ENCODE measurements at places on chromosomes 1 and 21.

- no peak for DNase-seq
Observed at GRCh38 chr1:206510371-206510770, 3.0 kb downstream of the RASSF5 start.

DNA sequence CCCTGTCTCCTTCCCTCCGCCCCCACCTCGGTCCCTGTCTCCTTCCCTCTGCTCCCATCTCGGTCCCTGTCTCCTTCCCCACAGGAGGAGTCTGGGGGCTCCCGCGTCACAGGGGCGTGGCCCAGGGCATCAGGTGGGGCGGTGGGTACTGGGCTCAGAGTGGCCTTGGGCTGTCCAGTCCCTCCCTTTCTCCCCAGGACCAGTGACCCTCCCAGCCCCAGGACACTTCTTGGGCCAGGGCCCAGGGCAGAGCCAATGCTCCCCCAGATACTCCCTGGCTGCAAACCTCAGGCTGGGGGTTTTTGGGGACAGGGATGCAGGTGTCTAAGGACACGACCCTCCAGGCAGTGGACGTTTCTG is 6.8 kb upstream of the RNF223 start:
- no peak for DNase-seq

GRCh38 chr1:23817633-23818032 is 7.6 kb downstream of the HMGCL start:
- no peak for DNase-seq

- no peak for DNase-seq
Observed at GRCh38 chr1:230517786-230518185, 91.7 kb upstream of the PGBD5 start.

- DNase-seq: no peak
Observed at GRCh38 chr21:39812983-39813382, 54.3 kb upstream of the PCP4 start.

GRCh38 chr1:145782272-145783099 is 41.4 kb downstream of the RNF115 start:
- no peak for DNase-seq

DNA sequence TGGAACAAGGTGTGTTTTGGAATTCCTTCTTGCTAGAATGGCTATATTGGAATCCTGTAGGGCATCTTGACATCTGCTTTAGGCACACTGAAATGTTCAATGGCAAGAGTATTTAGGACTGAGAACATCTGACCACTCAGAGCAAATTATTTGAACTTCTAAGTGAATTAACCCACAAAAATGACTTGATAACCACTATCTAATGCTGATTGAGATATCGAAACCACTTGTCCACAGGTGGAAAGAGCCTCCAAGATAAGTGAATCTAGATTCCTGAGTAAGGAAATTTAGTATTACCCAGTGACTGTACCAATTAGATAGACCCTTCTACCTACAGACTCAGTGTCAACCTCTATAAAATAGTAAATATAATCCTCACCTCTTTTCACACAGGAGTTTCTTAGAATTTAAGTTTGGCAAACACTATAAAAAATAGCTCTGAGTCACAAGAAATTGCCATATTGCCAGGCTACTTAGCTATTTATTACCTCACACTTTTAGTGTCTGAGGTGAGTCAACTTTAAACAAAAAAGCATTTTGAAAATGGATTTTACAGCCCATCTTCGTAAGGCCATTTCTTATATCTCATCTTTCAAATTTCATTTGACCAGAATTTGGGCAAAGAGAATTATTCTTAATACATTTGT is 421.8 kb downstream of the PTBP2 start:
- DNase-seq: no peak

DNA sequence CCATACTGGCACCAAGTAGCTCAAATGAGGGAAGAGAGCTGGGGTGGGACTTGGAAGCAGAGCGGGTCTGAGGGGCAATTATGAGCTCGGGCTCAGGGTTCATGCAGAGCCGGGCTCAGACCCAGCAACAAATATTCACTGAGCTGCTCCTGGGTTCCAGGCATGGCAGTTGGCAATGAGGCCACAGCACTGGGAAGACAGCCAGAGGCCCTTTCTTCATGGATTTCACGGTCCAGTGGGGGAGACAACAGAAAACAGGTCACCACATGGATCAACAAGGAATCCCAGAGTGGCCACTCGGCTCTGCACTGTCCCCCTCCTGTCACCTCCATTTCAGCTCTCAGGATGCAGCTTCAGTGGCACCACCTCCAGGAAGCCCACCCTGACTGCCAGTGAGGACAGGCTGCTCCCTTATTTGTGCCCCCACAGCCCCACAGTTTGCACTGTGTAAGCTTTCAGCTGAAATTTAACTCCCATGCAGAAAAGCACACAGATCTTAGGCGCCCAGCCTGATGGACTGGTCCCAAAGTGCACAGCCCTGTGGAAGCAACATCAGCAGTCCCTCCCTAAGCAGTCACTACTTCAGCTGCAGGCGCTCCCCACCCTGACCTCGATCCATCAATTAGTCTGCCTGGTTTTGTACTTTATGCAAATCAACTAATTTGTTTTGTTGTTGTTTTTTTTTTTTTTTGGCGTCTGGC is 22.4 kb downstream of the ARHGEF19 start:
- no peak for DNase-seq

DNA sequence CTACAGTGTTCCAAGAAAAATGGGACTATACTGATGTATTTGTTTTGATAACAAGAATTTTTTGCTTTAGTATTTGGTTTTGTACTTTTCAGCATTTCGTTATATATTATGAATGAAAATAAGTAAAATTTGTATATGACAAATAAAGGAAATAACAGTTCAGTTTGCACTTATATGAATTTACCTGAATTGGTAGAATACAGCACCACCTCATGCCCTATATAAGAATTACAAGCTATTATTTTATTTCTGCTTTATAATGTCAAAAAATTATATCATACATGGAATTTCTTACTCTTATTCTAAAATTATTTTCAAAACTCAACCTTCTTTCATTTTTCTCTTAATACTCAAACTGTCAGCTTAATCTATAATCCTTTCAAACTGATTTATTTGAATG is 14.6 kb downstream of the EFCAB7 start:
- no peak for DNase-seq

- DNase-seq: no peak
Observed at GRCh38 chr21:45747802-45748445, 104.4 kb downstream of the PCBP3 start.

DNA sequence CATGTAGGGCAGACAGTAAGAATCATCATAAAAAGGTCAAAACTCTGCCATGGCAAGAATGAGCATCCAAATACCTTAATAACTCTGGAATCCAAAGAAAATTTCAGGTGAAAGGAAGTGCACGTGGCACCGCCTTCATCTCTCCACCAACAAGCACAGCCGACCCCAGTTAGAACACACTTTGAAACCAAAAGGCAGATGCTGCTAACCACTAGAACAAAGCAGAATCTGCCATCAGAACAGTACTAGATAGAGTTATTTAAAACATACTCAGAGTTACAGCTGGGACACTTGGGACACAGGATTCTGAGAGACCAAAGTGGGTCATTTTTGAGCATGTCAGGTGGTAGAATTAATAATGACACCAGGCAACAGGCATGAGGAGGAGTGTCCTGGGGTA is 106.7 kb upstream of the SOD1 start:
- DNase-seq: no peak

DNA sequence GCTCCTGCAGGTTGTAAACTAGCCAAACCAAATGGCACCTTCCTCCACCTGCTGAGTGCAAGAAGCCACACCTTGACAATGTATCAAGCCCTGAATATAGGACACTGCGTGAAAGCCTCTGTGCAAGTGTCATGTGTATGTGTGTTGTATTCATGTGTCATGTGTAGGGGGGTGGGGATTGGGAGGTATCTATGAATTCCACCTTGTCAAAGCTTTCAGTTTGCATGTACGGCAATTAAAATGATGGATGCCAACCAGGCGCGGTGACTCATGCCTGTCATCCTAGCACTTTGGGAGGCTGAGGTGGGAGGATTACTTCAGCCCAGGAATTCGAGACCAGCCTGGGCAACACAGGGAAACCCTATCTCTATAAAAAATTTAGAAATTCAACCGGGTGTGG is 19.8 kb downstream of the CD34 start:
- DNase-seq: no peak

DNA sequence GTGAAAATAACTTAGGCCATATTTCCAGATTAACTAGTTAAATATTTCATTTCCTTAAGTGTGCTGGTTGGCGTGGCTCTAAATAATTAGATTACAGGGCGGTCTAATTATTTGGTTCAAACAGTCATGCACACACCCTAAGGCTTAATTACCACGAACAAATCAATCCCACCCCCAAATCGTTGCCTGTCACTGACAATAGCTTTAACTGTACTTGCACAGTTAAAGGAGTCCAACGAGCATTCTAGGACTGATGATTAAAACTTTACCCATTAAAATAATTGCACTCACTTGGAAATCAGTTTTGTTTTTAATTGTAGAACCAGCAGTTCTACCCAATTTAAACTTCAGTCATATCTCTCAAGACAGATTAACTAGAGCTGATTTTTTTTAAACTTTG is 1.5 kb upstream of the POU2F1 start:
- DNase-seq: no peak

- no peak for DNase-seq
Observed at GRCh38 chr21:16195538-16195910, 465.7 kb downstream of the USP25 start.

DNA sequence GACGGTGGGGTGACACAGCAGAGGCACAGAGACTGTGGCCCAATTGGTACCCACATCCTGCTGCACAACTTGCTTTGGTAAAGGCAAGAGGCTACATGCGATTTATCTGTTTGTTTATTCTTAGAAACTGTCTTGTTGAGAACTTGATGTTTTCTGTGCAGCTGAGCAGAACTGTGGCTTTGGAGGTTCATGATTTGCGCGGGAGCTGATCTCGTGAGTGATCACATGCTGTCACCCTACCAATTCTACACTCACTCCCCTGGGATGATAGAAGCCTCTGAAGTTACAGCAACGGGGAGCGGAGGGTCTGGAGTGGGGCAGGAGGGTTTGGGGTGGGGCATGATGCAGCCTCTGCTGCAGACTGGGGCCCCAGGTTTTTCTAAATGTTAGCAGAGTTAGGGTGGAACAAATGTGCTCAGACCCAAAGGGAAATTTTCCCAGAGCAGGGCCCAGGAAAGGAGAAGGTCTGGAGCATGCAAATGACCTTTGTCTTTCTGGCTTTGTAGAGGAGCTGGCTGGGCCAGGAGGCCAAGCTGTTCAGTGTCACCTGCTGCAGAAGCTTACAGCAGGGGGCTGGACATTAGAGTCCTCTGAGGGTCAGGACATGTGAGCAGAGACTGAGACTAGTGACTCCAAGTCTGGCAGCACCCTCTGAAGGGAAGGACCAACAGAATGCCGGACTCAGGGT is 83.6 kb downstream of the GRIK3 start:
- no peak for DNase-seq

Data from stimulated activated CD8-positive, alpha-beta memory T cell treated with anti-CD3 and anti-CD28 coated beads, Interleukin-4, amount 100 ng/mL, for 1 hour (primary cell).